ENCODE measurements at places on chromosomes 6 and 20. TPM values are rescaled to one million over a fixed set of nuclear protein-coding genes. Genes with fewer than 3 reads are reported as not detected.
A peak's percentile ranks its signal among the peaks of the same experiment; 100 is the strongest.

GRCh38 chr6:77089776-77090175 lies 373.5 kb downstream of the HTR1B start:
- no peaks in the 10 kb centered on the region for H3K27me3 ChIP-seq
- H3K27ac ChIP-seq = no peak overlapping the region
- H3K4me1 ChIP-seq = no peaks in the 10 kb centered on the region
- H3K4me3 ChIP-seq = no peak overlapping the region
- DNase-seq = no peak
- H3K36me3 ChIP-seq = no peaks in the 10 kb centered on the region

GNRH2 gene
- total RNA-seq = 2.3 TPM

- H3K27me3 ChIP-seq = peaks cover 20% of the 10 kb centered on the region
- peak overlapping the region; percentile 63 for H3K4me3 ChIP-seq
- DNase-seq = no peak
- no peak overlapping the region for H3K27ac ChIP-seq
Observed at GRCh38 chr6:13872681-13873080, 52.1 kb upstream of the RNF182 start.

SRXN1 gene
- total RNA-seq = 17.1 TPM

DNA sequence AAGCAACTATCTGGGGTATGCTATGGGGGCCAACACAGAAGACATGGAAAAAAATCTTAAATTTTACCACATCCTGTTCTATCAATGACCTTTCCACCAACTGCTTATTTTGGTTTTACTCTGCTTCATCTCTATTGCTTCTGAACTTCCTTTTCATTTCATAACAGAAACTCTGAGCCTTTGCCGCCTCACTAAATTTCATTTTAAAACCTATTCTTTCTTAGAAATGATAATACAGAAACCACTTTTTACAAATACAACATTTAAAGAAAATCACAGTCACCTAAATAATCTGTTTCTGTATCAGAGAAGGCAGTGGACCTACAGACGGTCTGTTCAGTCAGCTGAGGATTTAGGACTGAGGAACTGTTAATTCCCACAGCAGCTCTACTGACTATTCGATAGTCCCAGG lies 117.5 kb downstream of the KCNQ5 start:
- DNase-seq = no peak
- H3K4me3 ChIP-seq = no peak overlapping the region
- no peaks in the 10 kb centered on the region for H3K27me3 ChIP-seq
- peaks cover 31% of the 10 kb centered on the region for H3K4me1 ChIP-seq
- H3K36me3 ChIP-seq = peaks cover 8% of the 10 kb centered on the region
- no peak overlapping the region for H3K27ac ChIP-seq

EEF1A1 gene
- total RNA-seq = 7,455 TPM

GRCh38 chr6:139533171-139533570 lies 158.7 kb upstream of the CITED2 start:
- H3K27me3 ChIP-seq = no peaks in the 10 kb centered on the region
- DNase-seq = no peak
- peaks cover 73% of the 10 kb centered on the region for H3K4me1 ChIP-seq
- H3K36me3 ChIP-seq = peaks cover 6% of the 10 kb centered on the region

TFAP2D gene
- not detected for total RNA-seq

GRCh38 chr20:51766994-51767866 lies 960 bp downstream of the ATP9A start:
- H3K27ac ChIP-seq = no peak overlapping the region
- peaks cover 41% of the 10 kb centered on the region for H3K27me3 ChIP-seq
- H3K36me3 ChIP-seq = peaks cover 7% of the 10 kb centered on the region

DNA sequence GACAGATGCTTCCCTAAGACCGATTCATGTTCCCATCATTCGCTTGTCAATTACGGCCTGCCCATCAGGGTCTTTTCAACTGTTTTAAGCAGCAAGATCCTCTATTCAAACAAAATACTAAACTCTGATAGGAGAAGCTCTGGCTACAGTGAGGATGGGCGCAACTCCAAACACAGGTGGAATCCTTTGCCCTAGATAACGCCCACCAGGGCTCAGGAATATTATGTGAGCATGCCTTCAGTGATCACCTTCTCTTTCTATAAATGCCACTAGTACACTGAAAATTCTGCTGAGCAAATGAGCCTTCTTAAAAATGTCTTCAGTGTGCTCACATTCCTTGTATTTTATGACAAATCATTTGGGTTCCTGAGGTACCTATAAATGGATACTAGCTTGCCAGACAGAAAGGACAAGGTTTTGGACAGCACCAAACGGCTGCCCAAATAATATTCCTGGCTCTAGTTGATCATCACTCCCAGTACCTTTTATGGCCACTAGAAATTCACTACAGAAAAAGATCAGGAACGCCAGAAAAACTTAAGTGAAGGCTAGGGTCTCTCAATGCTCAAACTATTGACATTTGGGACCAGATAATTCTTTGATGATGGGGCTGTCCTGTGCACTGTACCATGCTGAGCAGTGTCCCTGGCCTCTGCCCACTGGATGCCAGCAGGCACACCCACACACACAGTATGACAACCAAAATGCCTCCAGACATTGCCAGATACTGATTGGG lies 13.1 kb downstream of the ZNF217 start:
- H3K27me3 ChIP-seq = no peaks in the 10 kb centered on the region
- H3K4me1 ChIP-seq = peaks cover 94% of the 10 kb centered on the region
- H3K36me3 ChIP-seq = peaks cover 80% of the 10 kb centered on the region
- DNase-seq = no peak
- H3K27ac ChIP-seq = peak overlapping the region; percentile 80

- no peak for DNase-seq
- H3K36me3 ChIP-seq = no peaks in the 10 kb centered on the region
- no peak overlapping the region for H3K27ac ChIP-seq
- H3K27me3 ChIP-seq = peaks cover 2% of the 10 kb centered on the region
Observed at GRCh38 chr6:104531646-104532045, 328.1 kb downstream of the HACE1 start.

GRCh38 chr6:56555438-56555872 lies 87.2 kb downstream of the DST start:
- H3K4me1 ChIP-seq = no peaks in the 10 kb centered on the region
- H3K36me3 ChIP-seq = no peaks in the 10 kb centered on the region
- no peak for DNase-seq
- H3K27me3 ChIP-seq = no peaks in the 10 kb centered on the region

- H3K36me3 ChIP-seq = peaks cover 81% of the 10 kb centered on the region
- H3K27ac ChIP-seq = peak overlapping the region; percentile 99
- peak overlapping the region; percentile 99 for H3K4me3 ChIP-seq
- peaks cover 2% of the 10 kb centered on the region for H3K27me3 ChIP-seq
- H3K4me1 ChIP-seq = peaks cover 60% of the 10 kb centered on the region
- peak; percentile 80 for DNase-seq
Observed at GRCh38 chr6:31356216-31356945, 598 bp downstream of the HLA-B start.

BNIP5 gene
- not detected for total RNA-seq

PRKN gene
- total RNA-seq = 0.43 TPM

- H3K4me1 ChIP-seq = peaks cover 40% of the 10 kb centered on the region
- H3K4me3 ChIP-seq = no peak overlapping the region
- no peak for DNase-seq
- peak overlapping the region; percentile 54 for H3K27ac ChIP-seq
- no peaks in the 10 kb centered on the region for H3K27me3 ChIP-seq
Observed at GRCh38 chr20:3925899-3926638, 36.9 kb downstream of the PANK2 start.

CTCFL gene
- total RNA-seq = not detected

ZSCAN16 gene
- total RNA-seq = 5.3 TPM

GRCh38 chr20:35317416-35318210 lies 25.4 kb upstream of the FAM83C start:
- peaks cover 10% of the 10 kb centered on the region for H3K36me3 ChIP-seq
- no peak for DNase-seq
- peaks cover 48% of the 10 kb centered on the region for H3K4me1 ChIP-seq
- no peak overlapping the region for H3K27ac ChIP-seq
- H3K4me3 ChIP-seq = no peak overlapping the region

- no peak overlapping the region for H3K27ac ChIP-seq
- no peak for DNase-seq
- no peak overlapping the region for H3K4me3 ChIP-seq
- H3K27me3 ChIP-seq = no peaks in the 10 kb centered on the region
- no peaks in the 10 kb centered on the region for H3K36me3 ChIP-seq
- H3K4me1 ChIP-seq = no peaks in the 10 kb centered on the region
Observed at GRCh38 chr20:12581644-12582289, 427.0 kb upstream of the SPTLC3 start.

TPX2 gene
- 137 TPM for total RNA-seq

HTR1B gene
- not detected for total RNA-seq

DNA sequence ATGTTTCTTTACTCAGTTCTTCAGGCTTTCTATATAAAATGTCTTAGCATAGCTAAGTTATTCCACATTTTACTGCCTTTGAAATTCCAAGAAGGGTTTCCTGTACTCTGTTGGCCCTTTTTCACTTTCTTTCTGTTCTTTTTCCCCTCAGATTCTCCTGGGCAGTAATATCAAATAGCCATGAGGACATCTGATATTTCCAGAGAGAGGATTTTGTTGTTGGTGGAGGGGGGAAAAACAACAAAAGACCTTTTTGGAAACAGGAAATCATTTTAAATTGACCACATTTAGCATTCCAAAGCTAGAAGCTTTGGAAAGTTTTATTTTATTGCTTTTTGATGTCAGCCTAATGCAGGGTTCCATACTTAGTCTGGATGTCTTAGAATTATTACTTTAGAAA lies 445.4 kb downstream of the GJA1 start:
- no peaks in the 10 kb centered on the region for H3K27me3 ChIP-seq
- DNase-seq = no peak
- H3K36me3 ChIP-seq = no peaks in the 10 kb centered on the region
- H3K27ac ChIP-seq = no peak overlapping the region
- no peaks in the 10 kb centered on the region for H3K4me1 ChIP-seq

- no peak for DNase-seq
- H3K27ac ChIP-seq = no peak overlapping the region
- H3K4me1 ChIP-seq = no peaks in the 10 kb centered on the region
- H3K27me3 ChIP-seq = peaks cover 4% of the 10 kb centered on the region
- H3K4me3 ChIP-seq = no peak overlapping the region
- H3K36me3 ChIP-seq = no peaks in the 10 kb centered on the region
Observed at GRCh38 chr20:21031666-21032065, 74.5 kb downstream of the LINC00237 start.

- H3K4me1 ChIP-seq = no peaks in the 10 kb centered on the region
- no peak overlapping the region for H3K4me3 ChIP-seq
- H3K36me3 ChIP-seq = no peaks in the 10 kb centered on the region
- peaks cover 15% of the 10 kb centered on the region for H3K27me3 ChIP-seq
- H3K27ac ChIP-seq = no peak overlapping the region
Observed at GRCh38 chr6:7324520-7324919, 11.5 kb upstream of the SSR1 start.

DPPA5 gene
- total RNA-seq = not detected

DNA sequence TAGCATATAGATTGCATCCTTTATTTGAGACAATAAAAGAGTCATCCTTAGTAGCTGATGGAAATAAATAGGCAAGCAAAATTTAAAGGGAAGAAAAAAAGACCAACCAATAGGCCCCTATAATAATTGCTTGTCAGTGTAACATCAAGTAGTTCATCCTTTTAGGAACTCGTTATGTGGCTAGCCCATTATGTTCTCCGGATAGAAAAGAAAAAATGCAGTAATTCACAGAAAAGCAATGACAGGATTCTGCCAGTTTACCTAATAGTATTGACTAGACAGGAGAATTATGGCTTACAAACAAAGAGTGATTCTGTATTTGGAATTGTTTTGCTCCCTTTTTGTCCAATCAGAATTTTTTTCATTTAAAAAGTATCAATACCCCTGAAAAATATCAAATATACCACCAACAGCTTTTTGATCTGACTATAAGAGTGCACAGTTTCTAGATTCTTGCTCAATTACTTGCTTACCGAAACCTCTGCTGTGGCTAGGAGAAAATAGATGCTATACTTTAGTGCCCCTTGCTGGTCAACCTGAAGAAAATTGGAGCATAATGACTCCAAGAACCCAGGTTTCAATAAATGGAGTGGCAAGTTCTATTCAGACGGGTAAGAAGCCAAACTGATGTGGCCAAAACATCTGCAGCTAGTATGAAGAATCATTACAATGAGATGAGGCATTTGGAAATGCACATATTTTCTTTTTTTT lies 91.5 kb upstream of the SASH1 start:
- H3K36me3 ChIP-seq = no peaks in the 10 kb centered on the region
- no peak overlapping the region for H3K27ac ChIP-seq
- H3K4me3 ChIP-seq = no peak overlapping the region
- peaks cover 9% of the 10 kb centered on the region for H3K27me3 ChIP-seq

LKAAEAR1 gene
- not detected for total RNA-seq

SAMD10 gene
- 18.3 TPM for total RNA-seq

DNA sequence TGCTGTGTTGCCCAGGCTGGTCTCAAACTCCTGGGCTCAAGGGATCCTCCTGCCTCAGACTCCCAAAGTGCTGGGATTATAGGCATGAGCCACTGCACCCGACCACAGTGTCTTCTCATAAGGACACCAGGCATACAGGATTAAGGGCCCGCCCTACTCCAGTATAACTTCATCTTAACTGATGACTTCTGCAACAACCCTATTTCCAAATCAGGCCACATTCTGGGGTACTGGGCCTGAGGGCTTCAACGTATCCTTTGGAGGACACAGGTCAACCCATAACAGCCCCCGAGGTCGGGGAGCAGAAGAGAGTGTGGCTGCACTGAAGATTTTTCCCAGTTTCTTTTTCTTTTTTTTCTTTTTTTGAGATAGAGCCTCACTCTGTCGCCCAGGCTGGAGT lies 39.7 kb downstream of the SUN5 start:
- no peaks in the 10 kb centered on the region for H3K36me3 ChIP-seq
- DNase-seq = peak; percentile 14
- H3K4me3 ChIP-seq = no peak overlapping the region
- peaks cover 46% of the 10 kb centered on the region for H3K4me1 ChIP-seq
- no peaks in the 10 kb centered on the region for H3K27me3 ChIP-seq

GRCh38 chr20:13341737-13342393 lies 120.8 kb downstream of the ISM1 start:
- no peaks in the 10 kb centered on the region for H3K4me1 ChIP-seq
- no peaks in the 10 kb centered on the region for H3K36me3 ChIP-seq
- no peak overlapping the region for H3K27ac ChIP-seq

NR2E1 gene
- not detected for total RNA-seq

- no peaks in the 10 kb centered on the region for H3K36me3 ChIP-seq
- no peak overlapping the region for H3K4me3 ChIP-seq
- DNase-seq = no peak
- H3K27ac ChIP-seq = no peak overlapping the region
Observed at GRCh38 chr6:6840831-6841291, 252.3 kb downstream of the LY86 start.

- DNase-seq = peak; percentile 78
- no peak overlapping the region for H3K4me3 ChIP-seq
- peaks cover 33% of the 10 kb centered on the region for H3K36me3 ChIP-seq
- peak overlapping the region; percentile 52 for H3K27ac ChIP-seq
Observed at GRCh38 chr6:125904871-125905270, 51.7 kb upstream of the HINT3 start.

DNA sequence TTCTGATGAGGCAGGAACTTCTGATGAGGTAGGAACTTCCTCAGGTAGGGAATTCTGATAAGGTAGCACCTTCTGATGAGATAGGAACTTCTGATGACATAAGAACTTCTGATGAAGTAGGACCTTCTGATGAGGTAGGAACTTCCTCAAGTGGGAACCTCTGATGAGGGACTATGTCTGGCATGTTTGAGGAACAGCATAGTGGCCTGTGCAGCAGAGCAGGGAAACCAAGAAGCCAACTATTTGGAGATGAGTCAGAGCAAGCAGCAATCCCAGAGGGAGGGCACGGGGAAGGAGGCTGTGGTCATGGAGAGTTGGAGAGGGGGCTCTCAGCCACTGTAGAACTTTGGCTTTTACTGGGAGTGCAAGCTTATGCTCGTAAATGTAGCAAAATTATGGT lies 132.4 kb downstream of the CFAP61 start:
- no peaks in the 10 kb centered on the region for H3K36me3 ChIP-seq
- DNase-seq = no peak
- no peak overlapping the region for H3K4me3 ChIP-seq
- no peak overlapping the region for H3K27ac ChIP-seq
- peaks cover 2% of the 10 kb centered on the region for H3K27me3 ChIP-seq
- no peaks in the 10 kb centered on the region for H3K4me1 ChIP-seq

LY86 gene
- 1.7 TPM for total RNA-seq

PCSK2 gene
- total RNA-seq = not detected

ERVFRD-1 gene
- total RNA-seq = not detected

OVOL2 gene
- not detected for total RNA-seq

TFAP2B gene
- total RNA-seq = not detected

Measured in activated CD4-positive, alpha-beta memory T cell treated with anti-CD3 and anti-CD28 coated beads, Interleukin-2, amount 10 ng/mL, durations not matched to agents 7 days and 5 days (primary cell).